ENCODE measurements at places on chromosomes 13 and 19.

- DNase-seq: no peak
Measured at GRCh38 chr19:38021352-38021751, 114.3 kb downstream of the SIPA1L3 start.

DNA sequence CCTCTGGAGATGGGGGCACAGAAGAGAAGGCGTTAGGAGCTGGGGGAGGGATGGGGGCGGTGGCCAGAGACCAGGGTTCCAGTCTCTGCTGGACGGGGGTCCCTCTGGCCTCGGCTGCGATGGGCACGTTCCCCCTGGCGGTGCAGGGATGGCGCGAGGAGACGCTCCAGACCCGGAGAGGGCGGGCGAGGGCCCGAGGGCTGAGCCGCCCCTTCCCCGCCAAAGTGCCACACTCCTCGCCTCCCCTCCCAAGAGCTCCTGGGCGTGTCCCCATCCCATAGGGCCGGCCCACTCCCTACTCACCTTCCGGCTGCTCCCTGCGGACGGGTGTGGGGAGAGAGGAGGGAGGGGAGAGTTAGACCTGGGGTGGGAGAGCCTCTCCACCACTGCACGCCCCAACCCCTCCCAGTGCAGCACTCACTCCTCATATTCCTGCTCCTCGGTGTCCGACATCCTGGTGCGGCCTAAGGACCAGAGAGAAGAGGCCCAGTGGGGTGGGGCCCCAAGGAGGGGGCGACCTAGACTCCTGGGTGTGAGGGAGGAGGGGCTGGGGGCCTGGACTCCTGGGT lies 2.2 kb downstream of the TNNT1 start:
- DNase-seq: no peak

GRCh38 chr13:97380696-97381095 lies 53.3 kb upstream of the RAP2A start:
- DNase-seq: no peak

DNA sequence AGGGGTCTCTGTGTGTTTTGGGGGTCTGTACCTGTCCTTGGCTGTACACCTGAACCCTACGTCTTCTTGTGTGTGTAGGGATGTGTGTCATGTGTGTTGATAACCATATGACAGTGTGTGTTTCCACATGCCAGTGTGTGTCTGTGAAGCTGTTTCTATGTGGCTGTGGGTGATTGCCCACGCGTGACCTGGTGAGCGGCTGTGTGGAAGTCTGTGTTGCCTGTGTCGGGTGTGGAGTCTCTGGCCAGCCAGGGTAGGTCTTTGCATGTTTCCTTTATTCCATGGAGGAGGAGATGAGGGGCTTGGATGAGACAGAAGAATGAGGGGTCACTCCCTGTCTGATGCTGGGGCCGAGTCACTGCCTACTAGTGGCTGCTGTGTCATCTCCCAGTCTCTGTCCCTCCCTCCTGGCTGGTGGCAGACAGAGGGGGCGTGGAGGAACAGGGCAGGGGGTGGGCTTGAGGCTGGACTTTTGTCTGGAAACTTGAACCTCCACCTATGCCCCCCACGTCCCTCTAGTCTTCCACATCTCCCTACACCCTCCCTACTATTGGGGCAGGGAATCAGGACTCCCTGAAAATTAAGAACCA lies 2.8 kb upstream of the FOSB start:
- DNase-seq: no peak

DNA sequence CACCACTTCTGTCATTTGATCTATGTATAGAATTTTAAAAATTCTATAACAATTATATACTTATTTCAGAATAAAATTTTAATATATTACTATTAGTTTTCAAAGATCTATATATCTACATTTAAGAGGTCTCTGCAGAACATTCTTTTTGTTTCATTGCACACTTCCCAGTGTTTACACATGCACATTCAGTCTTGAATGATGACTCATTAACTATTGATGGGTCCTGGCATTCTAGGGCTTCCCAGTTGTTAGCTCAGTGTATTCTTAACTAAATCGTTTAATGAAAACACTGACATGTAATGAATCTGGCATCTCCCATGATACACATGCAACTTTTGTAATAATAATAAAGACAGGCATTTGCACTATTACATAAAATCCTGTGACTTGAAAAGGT lies 324.6 kb downstream of the KLF12 start:
- no peak for DNase-seq

- peak; percentile 2 for DNase-seq
Measured at GRCh38 chr19:52170863-52171320, 529 bp downstream of the ZNF836 start.

DNA sequence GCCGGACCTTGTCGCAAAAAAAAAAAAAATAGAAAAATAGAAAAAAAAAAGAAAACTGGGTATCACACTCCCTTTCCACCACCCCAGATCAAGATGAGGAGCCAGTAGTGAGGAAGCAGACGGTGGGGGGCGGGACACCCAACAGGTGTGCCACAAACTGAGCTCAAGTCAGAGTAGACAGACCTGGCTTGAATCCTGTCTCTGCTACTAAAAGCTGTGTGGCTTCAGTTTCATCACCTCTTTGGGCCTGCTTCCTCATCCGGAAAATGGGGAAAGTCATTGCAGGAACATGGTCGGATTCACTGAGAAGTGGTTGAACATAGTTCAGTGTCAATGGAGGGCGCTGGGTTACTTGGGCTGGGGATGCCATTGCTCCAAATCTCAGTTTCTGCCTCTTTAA lies 2.9 kb downstream of the HIF3A start:
- no peak for DNase-seq

DNA sequence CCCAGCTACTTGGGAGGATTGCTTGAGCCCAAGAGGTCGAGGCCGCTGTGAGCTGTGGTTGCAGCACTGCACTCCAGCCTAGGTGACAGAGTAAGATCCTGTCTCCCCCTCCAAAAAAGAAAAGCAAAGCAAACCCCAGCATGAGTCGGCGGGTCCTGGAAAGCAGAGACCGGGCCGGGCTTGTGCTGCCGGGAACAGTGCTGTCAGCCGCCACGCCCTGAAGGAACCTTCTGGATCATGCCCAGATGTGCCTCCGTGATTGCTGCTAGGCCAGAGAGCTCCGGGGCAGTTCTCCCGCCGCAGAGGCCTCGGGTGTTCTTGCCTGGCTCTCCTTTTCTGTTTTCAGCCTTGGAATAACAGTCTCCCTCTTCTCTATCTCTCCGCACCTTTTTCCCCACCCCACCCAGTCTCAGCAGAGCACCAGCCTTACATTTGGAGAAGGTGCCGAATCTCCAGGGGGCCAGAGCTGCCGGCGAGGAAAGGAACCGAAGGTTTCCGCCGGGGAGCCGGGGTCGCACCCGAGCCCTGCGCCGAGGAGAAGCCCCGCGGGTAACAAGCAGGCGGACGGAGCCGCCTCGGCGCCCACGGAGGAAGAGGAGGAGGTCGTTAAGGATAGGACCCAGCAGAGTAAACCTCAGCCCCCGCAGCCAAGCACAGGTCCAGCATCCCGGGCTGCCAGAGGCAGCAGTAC lies 181.9 kb downstream of the STK24 start:
- DNase-seq: no peak

- no peak for DNase-seq
Measured at GRCh38 chr13:37100731-37101130, 4.7 kb downstream of the CSNK1A1L start.

GRCh38 chr19:19329126-19329525 lies 8.5 kb downstream of the MAU2 start:
- no peak for DNase-seq

GRCh38 chr13:85040215-85040614 lies 759.0 kb downstream of the SLITRK6 start:
- no peak for DNase-seq

- no peak for DNase-seq
Measured at GRCh38 chr13:22372261-22372660, 701.4 kb downstream of the FGF9 start.

GRCh38 chr13:107678075-107678689 lies 537.2 kb downstream of the LIG4 start:
- DNase-seq: no peak

- no peak for DNase-seq
Measured at GRCh38 chr13:100753376-100753775, 78.8 kb upstream of the TMTC4 start.

DNA sequence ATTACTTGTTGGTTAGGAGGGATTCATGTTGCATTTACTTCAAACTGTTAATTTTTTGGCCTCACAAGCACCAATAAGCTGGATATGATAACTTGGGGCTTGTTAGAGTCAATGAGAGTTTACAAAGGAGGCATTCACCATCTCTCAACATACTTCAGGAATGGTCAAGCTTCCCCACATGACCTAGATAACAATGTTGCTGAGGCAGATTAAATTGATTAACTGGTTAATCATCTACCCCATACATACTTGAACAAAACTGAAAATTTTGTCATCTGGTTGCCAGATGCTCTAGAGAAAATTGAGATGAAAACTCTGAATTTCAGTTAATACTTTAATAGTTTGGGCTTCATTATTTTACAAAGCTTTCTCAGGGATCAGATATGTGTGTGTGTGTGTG lies 43.0 kb upstream of the UBL3 start:
- no peak for DNase-seq

- no peak for DNase-seq
Measured at GRCh38 chr13:69857183-69857821, 250.3 kb upstream of the ATXN8OS start.

DNA sequence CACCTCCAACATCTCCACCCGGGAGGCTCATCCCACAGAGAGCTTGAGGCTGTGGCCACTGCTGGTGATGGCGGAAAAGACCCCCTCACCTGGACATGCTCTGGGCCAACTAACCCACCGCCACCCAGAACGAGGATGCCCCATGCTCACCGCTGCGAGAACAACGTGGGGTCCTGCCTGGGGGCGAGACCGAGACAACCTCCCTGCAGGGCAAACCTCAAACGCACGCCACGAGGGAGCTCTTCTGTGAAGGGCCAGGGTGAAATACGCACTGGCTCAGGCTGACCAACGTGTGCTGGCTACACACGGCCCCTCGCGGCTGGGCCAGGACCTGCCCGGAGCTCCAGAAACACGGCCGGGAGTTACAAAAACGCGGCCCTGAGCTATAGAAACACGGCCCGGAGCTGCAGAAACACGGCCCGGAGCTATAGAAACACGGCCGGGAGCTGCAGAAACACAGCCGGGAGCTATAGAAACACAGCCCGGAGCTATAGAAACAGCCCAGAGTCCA lies 19.0 kb upstream of the PLPP2 start:
- no peak for DNase-seq

GRCh38 chr13:42355092-42355485 lies 83.1 kb downstream of the AKAP11 start:
- DNase-seq: peak; percentile 17

DNA sequence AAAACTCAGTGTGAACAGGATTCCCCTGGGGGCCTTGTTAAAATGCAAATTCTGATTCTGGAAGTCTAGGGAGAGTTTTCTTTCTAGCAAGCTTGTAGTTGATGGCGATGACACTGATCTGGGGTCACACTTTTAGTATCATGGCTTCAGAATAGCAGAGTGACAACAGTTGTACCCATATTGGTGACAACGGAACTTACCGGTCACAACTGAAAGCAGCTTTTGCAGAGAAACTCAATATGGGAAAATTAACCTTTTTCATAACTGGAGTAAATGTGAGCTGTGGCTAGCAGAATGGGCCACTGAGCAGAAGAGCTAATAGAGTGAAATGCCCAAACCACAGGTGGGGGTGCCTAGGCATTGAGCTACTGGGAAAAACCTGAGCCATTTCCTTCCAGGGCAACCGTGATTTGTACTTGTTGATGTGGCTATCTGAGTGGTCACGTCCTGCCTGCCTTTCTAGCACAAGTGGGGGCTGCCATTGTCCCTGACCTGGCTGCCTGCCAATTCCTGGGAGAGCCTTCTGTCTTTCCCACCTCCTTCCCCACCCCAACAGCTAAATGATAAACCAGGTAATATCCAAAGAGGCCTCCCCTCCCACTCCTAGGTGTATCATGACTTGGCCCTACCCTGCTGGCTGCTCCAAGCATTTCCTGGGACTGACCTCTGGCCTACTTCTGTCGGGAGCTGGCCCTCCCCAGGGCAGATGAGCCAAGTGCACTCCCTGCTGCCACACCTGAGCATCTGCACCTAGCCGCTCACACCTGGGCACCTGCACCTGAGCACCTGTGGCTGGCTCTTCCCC lies 1.7 kb upstream of the SLC10A2 start:
- no peak for DNase-seq

DNA sequence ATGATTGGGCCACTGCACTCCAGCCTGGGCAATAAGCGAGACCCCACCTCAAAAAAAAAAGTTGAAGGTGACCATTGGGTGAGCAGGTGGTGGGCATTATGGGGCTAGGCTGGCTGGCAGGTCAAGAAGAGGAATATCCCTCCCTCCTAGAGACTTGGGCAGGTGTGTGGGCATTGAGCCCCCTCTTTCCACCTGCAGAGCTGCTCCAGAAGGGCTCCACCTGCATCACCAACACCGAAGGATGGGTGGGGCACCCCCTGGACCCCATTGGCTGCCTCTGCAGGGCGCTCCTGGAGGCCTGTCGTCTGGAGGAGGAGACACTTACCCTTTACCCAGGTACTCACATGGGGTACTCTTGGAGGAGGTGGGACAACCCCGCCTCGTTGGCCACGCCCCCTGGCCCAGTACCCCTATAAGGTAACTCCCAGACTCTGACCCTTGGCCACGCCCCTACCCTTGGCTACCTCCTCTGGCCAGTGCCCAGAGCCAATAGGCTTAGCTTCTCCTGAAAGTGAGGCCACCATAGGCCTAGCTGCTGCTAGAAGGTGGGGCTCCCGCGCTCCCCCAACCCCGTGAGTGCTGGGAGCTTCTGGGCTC lies 21.9 kb downstream of the ZSWIM4 start:
- no peak for DNase-seq

DNA sequence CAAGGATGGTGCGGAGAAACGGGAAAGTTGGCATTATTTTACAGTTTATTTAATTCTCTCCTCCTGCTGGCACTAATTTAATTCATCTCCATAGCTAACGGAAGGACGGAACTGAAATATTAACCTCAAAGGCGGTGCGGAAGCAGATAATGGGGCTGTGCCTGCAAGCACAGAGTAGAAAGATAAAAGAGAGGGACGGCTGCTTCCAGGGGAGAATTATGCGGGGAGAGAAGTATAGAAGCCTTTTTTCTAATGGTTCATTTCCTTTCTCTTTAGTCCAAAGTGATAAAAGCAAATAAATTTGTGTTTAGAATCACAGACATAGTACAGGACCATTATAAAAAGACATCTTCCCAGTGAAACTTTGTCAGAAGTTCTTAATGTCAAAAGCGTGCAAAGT lies 34.5 kb upstream of the UQCRFS1 start:
- no peak for DNase-seq

DNA sequence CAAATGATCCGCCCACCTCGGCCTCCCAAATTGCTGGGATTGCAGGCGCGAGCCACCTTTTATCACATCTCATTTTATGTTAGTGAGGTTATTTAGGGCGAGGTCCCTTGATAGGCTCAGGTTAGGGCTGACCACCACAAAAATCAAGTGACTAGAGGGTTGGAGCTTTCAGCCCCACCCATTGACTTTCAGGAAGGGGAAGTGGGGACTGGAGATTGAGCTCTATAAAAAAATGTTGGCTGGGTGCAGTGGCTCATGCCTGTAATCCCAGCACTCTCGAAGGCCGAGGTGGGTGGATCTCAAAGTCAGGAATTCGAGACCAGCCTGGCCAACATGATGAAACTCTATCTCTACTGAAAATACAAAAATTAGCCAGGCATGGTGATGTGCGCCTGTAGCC lies 20.1 kb downstream of the FPR3 start:
- DNase-seq: no peak
